ENCODE measurements at places on chromosomes 5 and 9.

GRCh38 chr9:26033336-26033735, 355.1 kb upstream of the TUSC1 start:
- no peaks in the 10 kb centered on the region for H3K36me3 ChIP-seq
- no peak for DNase-seq
- no peaks in the 10 kb centered on the region for H3K27me3 ChIP-seq
- no peaks in the 10 kb centered on the region for H3K4me1 ChIP-seq

- H3K27me3 ChIP-seq: no peaks in the 10 kb centered on the region
- no peak overlapping the region for H3K4me3 ChIP-seq
- 0 out of 2 replicates have a peak, but pooled peaks cover 7% of the 10 kb centered on the region for H3K4me1 ChIP-seq
- H3K36me3 ChIP-seq: no peaks in the 10 kb centered on the region
- DNase-seq: no peak
Observed at GRCh38 chr5:50655810-50656205, 10.6 kb upstream of the PARP8 start.

- no peaks in the 10 kb centered on the region for H3K4me1 ChIP-seq
- H3K27ac ChIP-seq: no peak overlapping the region
- H3K27me3 ChIP-seq: no peaks in the 10 kb centered on the region
- no peaks in the 10 kb centered on the region for H3K36me3 ChIP-seq
Observed at GRCh38 chr9:105232207-105232606, 12.2 kb upstream of the SLC44A1 start.

DNA sequence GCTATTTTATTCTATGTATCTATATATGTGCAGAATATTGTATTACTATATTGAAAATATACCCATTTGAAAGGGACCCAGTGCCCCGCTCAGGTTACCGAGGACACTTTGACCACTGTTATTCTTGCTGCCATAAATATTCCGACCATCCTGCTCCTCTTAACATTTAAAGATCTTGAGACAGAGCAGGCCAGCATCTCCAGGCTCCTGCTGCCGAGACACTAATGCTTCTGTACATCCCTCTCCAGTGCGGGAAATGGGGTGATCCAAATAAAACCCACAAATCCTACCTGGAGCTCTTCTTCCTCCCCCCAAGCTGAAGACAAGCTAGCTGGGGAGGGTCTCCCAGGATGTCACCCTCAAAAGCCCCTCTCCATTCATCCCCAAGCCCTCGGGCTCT, 3.9 kb downstream of the SH3PXD2B start:
- H3K36me3 ChIP-seq: no peaks in the 10 kb centered on the region
- H3K4me3 ChIP-seq: no peak overlapping the region
- no peak for DNase-seq
- H3K27ac ChIP-seq: no peak overlapping the region

GRCh38 chr5:75037106-75037505, 15.3 kb downstream of the GCNT4 start:
- H3K4me1 ChIP-seq: no peaks in the 10 kb centered on the region
- H3K27me3 ChIP-seq: no peaks in the 10 kb centered on the region
- DNase-seq: no peak
- no peaks in the 10 kb centered on the region for H3K36me3 ChIP-seq
- no peak overlapping the region for H3K4me3 ChIP-seq

- H3K27me3 ChIP-seq: no peaks in the 10 kb centered on the region
- H3K36me3 ChIP-seq: no peaks in the 10 kb centered on the region
- peak overlapping the region; percentile 95 for H3K27ac ChIP-seq
- H3K4me1 ChIP-seq: peaks cover 71% of the 10 kb centered on the region
- peak overlapping the region; percentile 83 for H3K4me3 ChIP-seq
Observed at GRCh38 chr5:119339965-119340364, 15.9 kb upstream of the TNFAIP8 start.

GRCh38 chr9:77892171-77892570, 139.4 kb downstream of the GNAQ start:
- no peak overlapping the region for H3K27ac ChIP-seq
- no peaks in the 10 kb centered on the region for H3K27me3 ChIP-seq
- no peak overlapping the region for H3K4me3 ChIP-seq
- no peaks in the 10 kb centered on the region for H3K36me3 ChIP-seq
- peak; percentile 21 for DNase-seq

DNA sequence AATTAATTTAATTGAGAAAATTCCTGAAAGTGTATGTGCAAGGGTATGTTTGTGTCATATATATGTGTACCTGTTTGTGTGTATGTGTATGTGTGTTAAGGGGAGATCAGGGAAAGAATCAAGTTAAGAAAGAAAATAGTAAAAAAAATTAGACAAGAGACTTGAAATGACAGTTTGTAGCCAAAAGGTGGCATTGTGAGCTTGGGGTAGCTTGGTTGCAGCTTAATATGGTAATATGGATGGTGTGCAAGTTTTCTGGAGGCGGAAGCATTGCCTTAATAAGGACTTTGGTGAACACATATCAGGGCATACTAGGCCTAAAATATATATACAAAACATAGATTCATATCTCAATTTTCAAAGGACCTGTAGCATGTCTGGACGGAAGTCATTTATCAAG, 129.9 kb downstream of the INSYN2B start:
- H3K36me3 ChIP-seq: no peaks in the 10 kb centered on the region
- no peak overlapping the region for H3K27ac ChIP-seq
- no peak for DNase-seq
- H3K4me1 ChIP-seq: no peaks in the 10 kb centered on the region
- no peaks in the 10 kb centered on the region for H3K27me3 ChIP-seq

- no peaks in the 10 kb centered on the region for H3K36me3 ChIP-seq
- no peak overlapping the region for H3K4me3 ChIP-seq
- H3K4me1 ChIP-seq: no peaks in the 10 kb centered on the region
Observed at GRCh38 chr9:86828631-86829030, 118.7 kb downstream of the GAS1 start.

- peaks cover under 1% of the 10 kb centered on the region for H3K36me3 ChIP-seq
- H3K4me1 ChIP-seq: peaks cover 21% of the 10 kb centered on the region
- peak overlapping the region; percentile 89 for H3K27ac ChIP-seq
- peak overlapping the region; percentile 94 for H3K4me3 ChIP-seq
Observed at GRCh38 chr9:110255463-110256379, 586 bp downstream of the TXN start.

- no peak overlapping the region for H3K4me3 ChIP-seq
- H3K27ac ChIP-seq: no peak overlapping the region
- H3K36me3 ChIP-seq: no peaks in the 10 kb centered on the region
- DNase-seq: no peak
- H3K4me1 ChIP-seq: no peaks in the 10 kb centered on the region
Observed at GRCh38 chr5:172626031-172626581, 15.0 kb upstream of the NEURL1B start.

GRCh38 chr9:137892424-137893191, 15.0 kb downstream of the CACNA1B start:
- no peak for DNase-seq
- peaks cover 63% of the 10 kb centered on the region for H3K27me3 ChIP-seq
- no peak overlapping the region for H3K27ac ChIP-seq
- no peaks in the 10 kb centered on the region for H3K4me1 ChIP-seq
- H3K36me3 ChIP-seq: no peaks in the 10 kb centered on the region

- no peaks in the 10 kb centered on the region for H3K4me1 ChIP-seq
- H3K4me3 ChIP-seq: no peak overlapping the region
- no peaks in the 10 kb centered on the region for H3K36me3 ChIP-seq
- H3K27ac ChIP-seq: no peak overlapping the region
Observed at GRCh38 chr5:66779528-66779927, 183.3 kb downstream of the MAST4 start.

DNA sequence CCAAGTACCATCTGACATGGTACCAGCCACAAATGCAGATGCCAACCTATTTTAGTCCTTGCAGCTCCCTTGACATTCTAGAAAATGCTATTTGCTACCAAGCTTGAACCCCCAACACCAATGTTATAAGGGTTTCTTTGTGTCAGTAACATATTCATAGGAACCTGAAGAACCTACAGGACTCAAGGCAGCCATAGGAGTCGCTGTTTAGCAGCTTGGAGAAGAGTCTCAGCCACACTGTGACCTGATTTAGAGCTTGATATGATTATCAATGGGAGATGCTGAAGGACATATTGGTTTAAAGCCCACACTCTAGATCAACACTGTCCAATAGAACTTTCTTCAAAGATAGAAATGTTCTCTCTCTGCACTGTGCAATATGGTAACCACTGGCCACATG, 6.4 kb upstream of the ZFR start:
- no peaks in the 10 kb centered on the region for H3K4me1 ChIP-seq
- H3K27ac ChIP-seq: no peak overlapping the region
- no peak overlapping the region for H3K4me3 ChIP-seq
- H3K27me3 ChIP-seq: no peaks in the 10 kb centered on the region

DNA sequence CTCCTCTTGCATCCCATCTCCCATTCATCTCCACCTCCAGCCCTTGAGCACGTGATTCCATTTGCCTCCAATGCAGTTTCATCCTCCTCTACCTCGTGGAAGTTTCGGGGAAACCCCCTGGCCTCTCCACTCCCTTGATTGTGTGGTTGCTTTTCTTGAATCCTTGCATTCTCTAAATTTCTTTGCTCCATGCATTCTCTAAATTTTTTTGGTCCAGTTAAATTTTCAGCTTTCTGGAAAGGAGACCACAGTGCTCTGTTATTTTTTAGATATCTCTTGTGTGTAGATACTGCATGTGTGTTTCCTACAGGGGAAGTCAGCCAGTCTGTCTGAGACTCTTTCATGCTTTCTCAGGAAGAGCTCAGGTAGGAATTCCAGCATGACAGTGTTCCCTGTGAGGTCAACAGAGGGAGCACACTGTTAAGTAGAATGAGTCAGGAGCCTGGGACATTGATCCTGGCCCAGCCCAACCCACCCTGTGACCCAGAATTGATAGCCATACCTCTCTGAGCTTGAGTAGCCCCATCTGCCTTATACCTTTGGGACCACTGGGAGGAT, 52.8 kb downstream of the AMBP start:
- no peak overlapping the region for H3K4me3 ChIP-seq
- no peaks in the 10 kb centered on the region for H3K36me3 ChIP-seq
- no peak overlapping the region for H3K27ac ChIP-seq
- no peaks in the 10 kb centered on the region for H3K4me1 ChIP-seq
- H3K27me3 ChIP-seq: no peaks in the 10 kb centered on the region

DNA sequence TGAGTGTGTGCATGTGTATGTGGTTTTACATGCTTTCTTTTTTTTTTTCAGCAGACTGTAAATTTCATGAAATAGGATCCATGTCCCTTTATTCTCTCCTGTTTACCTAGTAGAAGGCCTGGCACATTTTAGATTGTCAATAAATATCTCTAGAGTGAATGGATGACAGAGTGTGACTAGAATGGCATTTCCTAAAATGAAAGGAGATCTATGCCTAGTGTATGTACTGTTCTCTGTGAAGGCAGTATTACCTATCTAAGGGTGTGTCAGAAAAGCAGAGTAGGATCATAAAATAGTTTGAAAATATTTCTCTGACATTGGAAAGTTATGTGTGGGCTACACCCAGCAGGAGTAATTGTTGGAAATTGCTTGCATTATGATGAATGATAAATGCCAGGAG, 1876.0 kb upstream of the C9orf72 start:
- no peaks in the 10 kb centered on the region for H3K27me3 ChIP-seq
- no peak overlapping the region for H3K4me3 ChIP-seq
- H3K27ac ChIP-seq: no peak overlapping the region
- H3K36me3 ChIP-seq: no peaks in the 10 kb centered on the region

GRCh38 chr9:83934569-83935275, 13.5 kb upstream of the KIF27 start:
- no peak overlapping the region for H3K4me3 ChIP-seq
- H3K4me1 ChIP-seq: no peaks in the 10 kb centered on the region

- DNase-seq: no peak
- H3K27me3 ChIP-seq: no peaks in the 10 kb centered on the region
- no peaks in the 10 kb centered on the region for H3K4me1 ChIP-seq
- no peak overlapping the region for H3K4me3 ChIP-seq
- no peak overlapping the region for H3K27ac ChIP-seq
Observed at GRCh38 chr5:133200256-133200655, 148.4 kb downstream of the HSPA4 start.

DNA sequence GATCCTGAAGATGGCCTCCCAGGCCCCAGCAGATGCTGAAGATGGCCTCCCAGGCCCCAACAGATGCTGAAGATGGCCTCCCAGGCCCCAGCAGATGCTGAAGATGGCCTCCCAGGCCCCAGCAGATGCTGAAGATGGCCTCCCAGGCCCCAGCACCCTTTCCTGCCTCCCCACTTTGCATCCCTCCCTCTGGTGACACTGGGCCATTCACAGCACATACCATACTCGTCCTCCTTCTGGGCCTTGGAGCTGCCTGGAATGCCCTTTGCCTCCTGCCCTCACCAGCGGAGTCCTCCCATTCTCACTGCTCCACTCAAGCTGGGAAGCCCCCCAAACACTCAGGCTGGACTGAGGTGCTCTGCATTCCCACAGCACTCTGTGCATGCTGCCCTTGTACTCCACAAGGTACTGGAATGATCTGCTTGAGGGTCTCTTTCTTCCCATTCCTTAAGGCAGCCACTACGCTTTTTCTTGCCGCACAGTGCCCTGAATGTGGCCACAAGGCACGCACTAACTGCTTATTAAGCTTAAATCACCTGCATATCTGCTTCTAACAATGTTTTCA, 550.0 kb downstream of the BNC2 start:
- H3K4me3 ChIP-seq: no peak overlapping the region
- no peak for DNase-seq
- H3K27ac ChIP-seq: no peak overlapping the region
- no peaks in the 10 kb centered on the region for H3K36me3 ChIP-seq

DNA sequence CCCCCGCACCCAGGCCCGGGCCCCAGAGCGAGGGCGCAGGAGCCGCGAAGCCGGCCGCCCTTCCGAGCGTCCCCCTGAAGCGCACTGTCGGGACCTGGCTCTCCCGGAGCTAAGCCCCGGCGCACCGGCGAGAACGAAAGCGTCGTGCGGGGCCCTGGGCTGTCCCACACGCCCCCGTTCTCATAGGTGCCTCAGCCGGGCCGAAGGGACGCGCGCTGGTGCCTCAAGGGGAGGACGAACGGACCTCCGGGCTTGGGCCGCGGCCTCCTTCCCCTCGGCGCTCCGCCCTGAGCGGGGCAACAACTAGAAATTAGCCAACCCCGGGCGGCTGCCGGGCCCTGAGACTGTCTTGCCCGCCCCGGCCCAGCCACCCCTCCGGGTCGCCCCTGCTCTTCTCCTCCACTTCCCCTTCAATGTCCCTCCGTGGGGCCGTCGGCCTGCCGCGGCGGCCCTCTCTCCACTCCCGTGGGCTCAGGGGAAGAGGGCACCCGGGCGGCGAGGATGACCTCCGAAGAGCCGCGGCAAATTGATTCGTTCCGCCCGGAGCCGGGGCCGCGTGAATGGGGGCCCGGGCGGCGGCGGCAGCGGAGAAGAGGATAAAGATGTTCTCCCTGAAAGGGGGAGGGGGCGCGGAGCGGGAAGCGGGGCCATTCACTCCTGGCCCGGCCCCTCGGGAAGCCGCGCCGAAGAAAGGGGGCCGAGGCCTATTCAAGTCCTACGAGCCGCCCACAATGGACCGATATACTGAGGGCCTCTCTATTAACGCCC, 3.5 kb upstream of the PRDM12 start:
- no peak overlapping the region for H3K4me3 ChIP-seq
- H3K27me3 ChIP-seq: peaks cover 93% of the 10 kb centered on the region
- H3K4me1 ChIP-seq: no peaks in the 10 kb centered on the region
- no peak overlapping the region for H3K27ac ChIP-seq

- DNase-seq: peak; percentile 95
- no peaks in the 10 kb centered on the region for H3K27me3 ChIP-seq
- H3K27ac ChIP-seq: peak within 1 kb of the TSS; percentile 98
- H3K4me1 ChIP-seq: peaks cover 47% of the 10 kb centered on the region
- H3K4me3 ChIP-seq: peak within 1 kb of the TSS; percentile 85
Observed at GRCh38 chr5:139389701-139390638, at the start of gene MZB1. MZB1 (minus strand) TSS chr5:139389913; CDS start chr5:139389856, 57 bp downstream.

GRCh38 chr9:122975196-122975595, 34.4 kb downstream of the RABGAP1 start:
- no peak for DNase-seq
- H3K27me3 ChIP-seq: no peaks in the 10 kb centered on the region
- H3K36me3 ChIP-seq: no peaks in the 10 kb centered on the region
